DMS79 treated with DMSO at 0.1 percent for 48 hours (cell line): ENCODE measurements at places on chromosomes 1 and 21.

GRCh38 chr1:63214553-63214952, 107.8 kb upstream of the FOXD3 start:
- no peak for DNase-seq

DNA sequence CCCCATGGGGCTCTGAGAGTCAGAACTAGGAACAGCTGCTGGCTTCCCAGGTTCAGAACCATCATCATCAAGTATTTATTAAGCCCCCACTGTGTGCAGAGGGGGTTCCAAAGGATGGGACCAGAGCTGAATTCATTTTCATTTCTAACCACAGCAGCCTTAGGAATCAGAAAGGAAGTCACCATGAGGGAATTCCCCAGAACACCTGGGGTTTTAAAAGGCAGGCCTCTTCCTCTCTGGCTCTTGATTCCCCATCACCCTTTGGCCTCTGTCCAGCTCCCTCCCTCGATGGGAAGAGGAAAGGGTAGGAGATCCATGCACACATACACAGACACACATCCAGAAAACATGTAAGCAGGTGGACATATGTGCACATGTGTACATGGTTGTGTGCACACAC, 1.3 kb upstream of the KCNN3 start:
- DNase-seq = peak; percentile 7

GRCh38 chr21:14964621-14965020, 100.2 kb downstream of the NRIP1 start:
- no peak for DNase-seq

- no peak for DNase-seq
Observed at GRCh38 chr21:31666445-31667010, 7.0 kb downstream of the SOD1 start.

- DNase-seq = no peak
Observed at GRCh38 chr1:33466159-33466558, 6.3 kb upstream of the ZSCAN20 start.

GRCh38 chr1:40840526-40841323, 21.4 kb downstream of the CITED4 start:
- DNase-seq = no peak

DNA sequence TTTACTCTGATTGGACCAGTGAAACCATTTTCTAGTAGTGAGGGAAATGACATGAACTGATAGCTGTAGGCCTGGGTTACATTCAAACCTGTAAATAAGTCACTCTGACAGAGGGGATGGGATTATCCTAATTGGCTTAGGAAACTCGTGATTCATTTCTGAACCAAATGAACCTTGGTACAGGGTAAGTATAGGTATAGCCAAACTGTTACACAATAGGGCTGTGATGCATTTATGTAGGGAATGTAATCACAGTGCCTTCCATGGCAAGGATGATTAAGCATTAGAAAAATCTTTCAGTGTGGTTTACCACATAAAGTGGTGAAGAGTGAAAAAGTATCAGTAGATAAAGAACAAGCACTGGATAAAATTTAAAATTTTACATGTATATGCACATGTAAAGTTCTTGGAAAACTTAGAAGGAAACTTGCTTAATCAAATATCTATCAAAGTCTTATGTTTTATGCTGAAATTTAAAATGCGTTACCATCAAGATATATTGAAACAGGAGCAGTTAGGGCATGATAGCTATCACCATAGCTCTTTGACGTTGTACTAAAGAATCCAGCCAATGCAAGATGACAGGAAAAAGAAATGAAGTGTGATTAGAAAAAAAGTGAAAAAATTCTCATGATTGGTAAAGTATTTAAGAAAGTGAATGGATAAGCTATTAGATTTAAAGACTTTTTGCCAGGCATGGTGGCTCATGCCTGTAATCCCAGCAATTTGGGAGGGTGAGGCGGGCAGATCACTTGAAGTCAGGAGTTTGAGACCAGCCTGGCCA, 63.0 kb downstream of the RABGAP1L start:
- DNase-seq = no peak

DNA sequence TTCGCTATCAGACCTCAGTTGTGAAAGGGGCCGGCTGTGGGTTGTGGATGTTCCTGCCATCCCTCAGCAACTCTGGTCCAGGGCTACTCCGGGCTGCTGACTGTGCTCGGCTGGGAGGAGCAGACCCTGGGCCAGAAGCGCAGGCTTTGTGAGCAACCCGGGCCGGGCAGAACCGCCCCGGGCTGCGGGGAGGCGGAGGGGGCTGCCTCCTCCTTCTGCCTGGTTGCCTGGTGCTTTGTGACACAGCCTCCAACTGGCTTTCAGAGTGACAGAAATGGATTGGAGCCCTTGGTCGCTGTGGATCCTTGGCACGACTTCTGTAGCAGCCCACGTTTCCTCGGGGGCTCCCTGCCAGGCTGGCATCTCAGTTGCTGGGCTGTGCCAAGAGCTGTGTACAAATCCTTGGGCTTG, 10.0 kb downstream of the DRAXIN start:
- DNase-seq = no peak

DNA sequence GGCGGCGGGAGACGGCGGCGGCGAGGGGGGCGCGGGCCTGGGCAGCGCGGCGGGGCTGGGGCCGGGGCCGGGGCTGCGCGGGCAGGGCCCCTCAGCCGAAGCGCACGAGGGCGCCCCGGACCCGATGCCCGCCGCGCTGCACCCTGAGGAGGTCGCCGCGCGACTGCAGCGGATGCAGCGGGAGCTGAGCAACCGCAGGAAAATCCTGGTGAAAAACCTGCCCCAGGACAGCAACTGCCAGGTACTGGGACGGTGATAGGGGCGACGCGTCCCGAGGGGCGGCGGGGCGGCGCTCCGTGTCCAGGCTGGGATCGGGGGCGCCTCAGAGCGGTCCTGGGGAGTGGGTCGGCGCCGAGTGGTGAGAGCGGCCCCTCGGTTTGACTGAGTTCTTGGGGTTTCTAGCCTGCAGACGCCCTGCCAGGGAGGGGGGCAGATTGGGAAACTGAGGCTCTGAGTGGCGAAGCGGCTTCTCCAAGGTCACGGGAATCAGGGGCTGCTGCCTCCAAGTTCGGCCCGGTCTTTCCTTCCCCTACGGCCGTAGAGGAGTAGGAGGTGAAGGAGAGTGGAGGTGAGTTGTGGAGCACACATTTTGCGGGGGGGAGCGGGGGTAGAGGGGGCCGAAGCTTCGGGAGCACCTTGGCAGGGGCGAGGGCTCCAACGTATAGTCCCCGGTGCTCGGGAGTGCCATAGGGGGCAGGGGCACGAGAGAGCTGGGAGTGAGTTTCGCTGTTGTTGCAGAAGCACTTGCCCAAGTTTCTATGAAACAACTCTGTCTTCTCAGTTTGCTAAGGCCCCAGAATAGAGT, 508 bp downstream of the RAVER2 start:
- DNase-seq = peak; percentile 46

GRCh38 chr1:15956150-15956549, 19.8 kb downstream of the ZBTB17 start:
- peak; percentile 6 for DNase-seq

DNA sequence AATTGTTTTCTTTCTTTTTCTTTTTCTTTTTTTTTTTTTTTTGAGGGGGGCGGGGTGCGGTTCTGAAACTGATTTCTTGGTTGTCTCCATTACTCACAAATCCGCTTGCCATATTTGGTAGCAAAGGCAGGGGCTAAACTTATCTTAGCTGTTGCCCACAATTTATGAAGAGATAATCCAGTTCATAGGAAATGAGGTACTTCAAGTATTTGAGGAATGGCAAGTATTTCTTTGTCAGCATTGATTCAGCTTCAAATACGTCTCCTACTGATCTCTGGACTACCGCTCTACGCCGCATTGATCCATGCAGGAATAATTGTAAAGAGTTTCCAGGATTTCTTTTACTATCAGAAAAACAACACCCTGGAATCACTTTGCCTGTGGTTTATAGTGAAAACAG, 289.2 kb upstream of the DPYD start:
- no peak for DNase-seq

DNA sequence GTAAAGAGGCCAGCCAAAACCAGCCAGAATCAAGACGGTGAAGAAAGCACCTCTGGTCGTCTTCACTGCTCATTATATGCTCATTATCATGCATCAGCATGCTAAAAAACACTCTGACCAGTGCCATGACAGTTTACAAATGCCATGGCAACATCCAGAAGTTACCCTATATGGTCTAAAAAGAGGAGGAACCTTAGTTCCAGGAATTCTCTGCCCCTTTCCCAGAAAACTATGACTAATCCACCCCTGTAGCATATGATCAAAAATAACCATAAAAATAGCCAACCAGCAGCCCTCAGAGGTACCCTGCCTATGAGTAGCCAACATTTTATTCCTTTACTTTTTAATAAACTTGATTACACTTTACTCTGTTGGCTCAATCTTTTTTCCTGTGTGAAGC, 34.2 kb upstream of the PBX1 start:
- DNase-seq = no peak

DNA sequence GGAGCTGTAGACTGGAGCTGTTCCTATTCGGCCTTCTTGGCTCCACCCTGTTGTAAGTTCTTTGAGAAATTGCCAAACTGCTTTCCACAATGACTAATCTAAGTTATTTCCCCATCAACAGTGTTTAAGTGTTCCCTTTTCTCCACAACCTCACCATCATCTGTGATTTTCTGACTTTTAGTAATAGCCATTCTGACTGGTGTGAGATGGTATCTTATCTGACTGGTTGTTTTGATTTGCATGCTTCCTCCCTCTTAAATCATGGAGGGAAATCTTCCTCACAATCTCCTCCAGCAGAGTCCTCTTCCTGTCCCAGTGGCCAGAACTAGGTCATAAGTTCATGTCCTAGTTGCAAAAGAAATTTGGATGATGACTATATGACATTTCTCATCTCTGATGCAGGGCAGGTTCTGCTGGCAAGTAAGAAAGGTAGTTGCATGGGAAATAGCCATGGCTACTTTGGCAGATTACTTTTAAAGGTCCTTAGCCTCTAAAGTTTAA, 294.0 kb downstream of the LRRC40 start:
- no peak for DNase-seq

DNA sequence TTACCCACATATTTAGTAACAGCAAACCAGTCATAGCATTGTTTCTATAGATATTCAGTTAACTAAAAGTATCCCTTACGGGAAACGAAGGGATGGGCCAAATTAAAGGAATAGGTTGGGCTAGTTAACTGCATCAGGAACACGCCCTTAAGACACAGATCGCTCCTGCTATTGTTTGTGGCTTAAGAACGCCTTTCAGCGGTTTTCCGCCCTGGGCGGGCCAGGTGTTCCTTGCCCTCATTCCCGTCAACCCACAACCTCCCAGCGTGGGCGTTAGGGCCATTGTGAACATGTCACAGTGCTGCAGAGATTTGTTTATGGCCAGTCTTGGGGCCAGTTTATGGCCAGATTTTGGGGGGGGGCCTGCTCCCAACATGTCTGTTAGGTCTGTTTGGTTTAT, 14.7 kb downstream of the TNFRSF18 start:
- no peak for DNase-seq

GRCh38 chr1:64476251-64476952, 6.5 kb downstream of the CACHD1 start:
- DNase-seq = no peak

GRCh38 chr1:94543893-94544635, 2.5 kb upstream of the F3 start:
- no peak for DNase-seq

- no peak for DNase-seq
Observed at GRCh38 chr1:151529781-151530180, 10.3 kb upstream of the TUFT1 start.

DNA sequence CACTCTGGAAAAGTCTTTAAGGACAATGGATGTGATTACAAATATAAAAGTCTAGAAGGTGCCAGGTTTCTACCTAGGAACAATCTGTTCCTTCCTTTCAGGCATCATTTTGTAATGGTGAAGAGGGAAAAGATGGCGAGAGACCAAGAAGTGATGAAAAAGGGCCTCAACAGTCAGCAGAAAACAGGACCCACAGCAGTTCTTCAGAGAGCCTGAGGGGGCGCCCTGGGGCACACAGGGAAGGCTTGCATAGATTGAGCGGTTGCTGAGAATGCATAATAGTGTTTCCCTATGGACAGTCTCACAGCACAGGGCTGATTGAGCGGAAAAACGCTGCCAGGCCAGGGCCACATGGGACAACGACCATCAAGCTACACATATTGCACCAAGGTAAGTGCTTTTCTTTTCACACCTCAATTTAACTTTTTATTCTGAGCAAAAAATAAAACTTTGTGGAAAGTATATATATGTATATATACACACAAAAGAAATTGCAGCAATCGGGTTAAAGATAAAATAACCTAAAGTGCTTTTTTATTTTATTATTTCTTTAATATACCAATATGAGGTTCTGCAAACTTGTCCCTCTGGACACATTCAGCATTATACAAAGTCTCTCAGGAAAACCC, 3.1 kb upstream of the YRDC start:
- peak; percentile 8 for DNase-seq

GRCh38 chr1:10813799-10814198, 17.4 kb upstream of the CASZ1 start:
- DNase-seq = no peak

- DNase-seq = no peak
Observed at GRCh38 chr1:3227893-3228292, 158.9 kb downstream of the PRDM16 start.
